SHP77 treated with DMSO at 0.1 percent for 48 hours (cell line): ENCODE measurements at places on chromosomes 1 and 21.

- DNase-seq = no peak
Observed at GRCh38 chr1:196567238-196567637, 41.0 kb downstream of the KCNT2 start.

GRCh38 chr1:30990591-30990990, 74.9 kb downstream of the PUM1 start:
- DNase-seq = no peak

- no peak for DNase-seq
Observed at GRCh38 chr1:34879230-34879629, 19.7 kb upstream of the SMIM12 start.

GRCh38 chr21:25689226-25689625, 45.5 kb downstream of the ATP5PF start:
- DNase-seq = no peak

GRCh38 chr1:8018492-8019228, 7.4 kb downstream of the ERRFI1 start:
- DNase-seq = no peak

DNA sequence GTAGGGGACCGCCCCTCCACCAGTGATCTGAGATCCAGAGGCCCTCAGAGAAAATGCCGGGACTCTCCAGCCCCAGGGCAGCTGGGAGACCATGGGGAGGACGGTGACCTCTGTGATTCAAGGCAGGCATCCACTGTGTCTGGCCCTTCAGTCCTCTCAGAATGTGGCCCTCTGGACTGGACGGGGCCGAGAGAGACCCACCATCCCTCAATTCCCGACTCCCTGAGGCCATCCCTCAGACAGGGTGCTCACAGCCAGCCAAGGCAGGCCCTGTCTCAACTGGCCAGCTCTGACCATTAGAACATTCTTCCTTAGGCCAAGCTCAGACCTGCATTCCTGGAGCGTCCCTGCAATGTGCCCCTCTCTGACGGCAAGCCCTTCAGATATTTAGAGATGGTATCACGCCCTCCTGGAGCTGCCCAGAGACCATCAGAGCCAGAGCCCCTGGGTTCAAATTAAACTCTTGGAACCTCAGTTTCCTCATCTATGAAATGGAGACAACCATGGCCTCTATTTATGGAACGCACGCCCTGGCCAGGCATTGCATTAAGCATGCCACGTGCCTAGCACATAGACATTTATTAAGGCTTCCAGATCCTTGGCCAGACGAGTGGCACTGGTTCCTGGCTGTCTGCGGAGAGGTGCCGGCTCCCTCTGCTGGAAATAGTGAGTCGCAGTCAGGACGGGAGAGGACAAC, 9.6 kb upstream of the EPS8L3 start:
- DNase-seq = no peak

DNA sequence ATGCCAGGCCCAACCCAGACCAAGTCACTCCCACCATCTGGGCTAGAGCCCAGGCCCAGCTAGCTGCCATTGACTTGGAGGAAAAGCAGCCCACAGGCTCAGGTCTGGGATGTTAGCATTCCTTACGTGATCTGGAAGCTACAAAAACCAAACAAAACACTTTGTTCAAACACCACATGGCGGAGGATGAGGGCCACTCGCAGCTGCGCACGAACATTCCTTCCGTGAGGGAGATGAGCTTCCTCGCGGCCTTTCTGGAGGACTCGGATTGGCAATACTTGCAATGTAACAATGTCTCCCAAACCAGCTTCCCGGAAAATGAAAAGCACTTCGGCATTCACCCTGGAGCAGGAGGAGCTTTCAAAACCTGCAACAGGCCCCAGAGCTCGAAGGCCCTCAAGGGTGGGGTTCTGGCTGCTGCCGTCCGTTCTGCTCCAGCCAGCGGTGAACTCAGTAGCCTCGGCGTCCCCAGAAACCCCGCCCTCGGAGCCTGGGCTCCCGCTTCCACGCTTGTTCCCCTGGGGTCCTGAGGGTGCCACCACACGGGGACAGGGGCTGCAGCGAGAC, 40.5 kb downstream of the COL6A1 start:
- DNase-seq = no peak

GRCh38 chr1:201181726-201182125, 8.9 kb upstream of the IGFN1 start:
- DNase-seq = no peak

DNA sequence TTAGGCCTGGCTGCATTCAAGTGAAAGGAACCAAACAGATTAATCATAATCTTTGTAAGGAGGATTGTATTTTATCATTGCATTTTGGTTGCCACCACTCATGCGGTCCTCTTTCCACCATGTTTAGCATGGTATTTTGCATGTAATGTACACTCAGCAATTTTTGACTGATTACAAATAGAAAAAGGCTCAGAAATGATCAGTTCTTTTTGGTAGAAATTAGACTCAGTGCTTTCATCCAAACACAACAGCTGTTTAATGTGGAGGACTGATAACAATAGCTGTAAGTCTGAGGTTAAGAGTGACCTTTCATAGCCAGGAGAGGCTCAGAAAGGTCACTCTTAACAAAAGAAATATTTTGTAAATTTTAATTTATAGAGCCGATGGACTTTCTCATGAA, 25.3 kb upstream of the DPH5 start:
- no peak for DNase-seq

DNA sequence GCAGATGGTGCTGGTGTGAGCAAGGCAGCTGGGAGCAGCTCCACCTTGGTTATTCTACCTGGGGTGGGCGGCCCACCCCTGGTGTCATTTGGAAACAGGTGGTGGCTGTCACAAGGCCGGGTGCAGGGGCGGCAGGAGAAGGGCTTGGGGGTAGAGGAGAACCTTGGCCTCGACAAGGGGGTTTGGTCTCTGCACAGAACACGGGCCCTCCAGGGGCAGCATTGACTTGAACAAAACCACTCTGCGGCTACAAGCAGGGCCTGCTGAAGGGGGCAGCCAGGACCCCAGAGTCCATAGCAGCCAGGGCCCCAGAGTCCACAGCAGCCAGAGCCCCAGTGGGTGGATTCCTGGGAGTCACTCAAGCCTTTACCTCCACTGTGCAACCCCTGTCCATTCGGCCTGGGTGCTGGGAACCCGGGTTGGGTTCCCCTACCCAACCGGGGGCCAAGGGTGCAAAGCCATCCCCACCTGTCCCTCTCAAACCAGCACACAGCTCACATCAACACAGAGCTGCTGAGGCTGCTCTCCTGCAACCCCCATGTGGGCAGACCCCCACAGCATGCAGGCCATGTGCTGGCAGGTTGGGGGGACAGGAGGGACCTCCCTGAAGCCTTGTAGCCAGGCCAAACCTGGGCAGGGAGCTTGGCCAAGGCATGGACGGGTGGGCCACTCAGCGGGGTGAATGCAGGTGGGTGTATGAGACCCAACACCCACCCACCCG, 7.7 kb downstream of the TRIM11 start:
- no peak for DNase-seq

DNA sequence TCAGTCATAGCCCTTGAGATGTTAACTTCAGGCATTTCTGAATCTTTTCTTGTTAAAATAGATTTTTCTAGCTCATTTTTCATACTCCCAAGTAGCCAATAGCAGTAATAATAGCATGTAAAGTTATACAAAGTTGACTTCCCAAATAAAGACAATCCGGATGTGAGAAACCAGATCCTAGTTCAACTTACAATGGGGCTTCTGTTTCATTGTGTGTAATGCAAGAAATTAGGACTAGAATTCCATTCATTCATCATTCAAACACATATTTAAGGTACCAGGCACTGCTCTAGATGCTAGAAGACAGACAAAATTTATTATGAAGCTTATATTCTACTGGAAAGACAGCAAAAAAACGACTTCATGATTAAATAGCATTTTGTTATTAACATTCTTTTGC, 240.3 kb downstream of the OLFM3 start:
- no peak for DNase-seq

DNA sequence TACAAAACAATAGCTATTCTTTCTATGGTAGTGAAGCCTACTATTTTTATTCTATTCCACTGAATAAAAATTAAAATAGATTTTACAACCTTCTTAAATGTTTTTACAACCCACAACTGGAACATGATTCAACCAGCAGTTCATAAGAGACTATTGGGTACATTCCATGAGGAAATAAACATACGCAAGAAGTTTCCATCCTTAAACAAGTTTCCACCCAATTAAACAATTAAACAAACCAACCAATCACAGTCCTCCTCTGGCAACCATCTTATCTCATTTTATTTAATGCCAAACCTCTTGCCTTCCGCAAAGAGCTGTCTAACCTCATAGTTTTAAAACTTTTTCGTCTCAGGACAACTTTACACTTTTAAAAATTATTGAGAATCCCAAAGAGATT, 239.0 kb downstream of the RGS7 start:
- DNase-seq = no peak

GRCh38 chr21:16713331-16714117, 799.3 kb upstream of the CXADR start:
- DNase-seq = no peak

GRCh38 chr1:61639608-61640336, 85.2 kb downstream of the TM2D1 start:
- DNase-seq = no peak

DNA sequence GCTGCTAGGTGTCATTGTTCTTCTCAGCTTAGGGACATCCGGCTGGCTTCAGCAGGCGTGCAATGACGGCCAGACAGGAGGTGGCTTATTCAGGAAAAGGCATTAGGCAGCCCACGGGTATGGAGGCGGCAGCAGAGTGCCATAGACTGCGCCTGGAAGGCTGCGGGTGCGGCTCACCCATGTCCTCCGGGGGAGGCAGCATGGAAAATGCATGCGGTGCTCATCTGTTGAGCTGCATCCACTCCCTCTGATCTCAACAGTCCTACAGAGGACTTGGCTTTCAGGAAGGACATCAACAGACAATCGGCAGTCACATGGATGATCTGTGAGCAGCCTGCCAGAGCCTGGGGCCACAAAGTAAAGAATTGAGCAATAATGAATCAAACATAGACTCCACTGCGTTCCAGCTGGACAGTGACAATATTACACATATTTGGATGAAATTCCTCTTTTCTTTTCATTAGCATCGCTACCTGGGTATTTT, 42.9 kb downstream of the UMODL1 start:
- no peak for DNase-seq

- DNase-seq = no peak
Observed at GRCh38 chr21:41955516-41955915, 1.7 kb upstream of the C2CD2 start.

GRCh38 chr1:77473690-77474089, 191.9 kb downstream of the AK5 start:
- no peak for DNase-seq

DNA sequence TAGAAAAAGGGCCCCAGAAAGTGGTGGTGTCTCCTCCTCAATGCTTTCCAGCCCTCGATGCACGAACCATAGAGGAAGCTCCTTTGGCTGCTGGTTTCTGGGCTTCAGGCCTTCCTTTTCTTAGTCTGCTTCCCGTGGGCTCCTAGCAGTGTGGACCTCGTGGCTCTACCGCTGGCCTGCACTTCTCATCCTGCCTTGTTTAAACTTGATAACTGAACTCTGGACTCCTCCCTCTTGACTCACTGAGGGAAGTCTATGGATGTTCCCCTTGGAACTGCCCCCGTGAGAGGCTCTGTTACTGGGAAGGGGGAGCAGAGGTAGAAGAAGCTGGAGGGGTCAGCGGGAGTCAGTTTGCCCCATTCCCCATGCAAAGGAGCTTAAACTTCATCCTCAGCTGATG, 75.3 kb upstream of the WDR26 start:
- DNase-seq = no peak

GRCh38 chr1:154568157-154568815, 708 bp downstream of the CHRNB2 start:
- no peak for DNase-seq

DNA sequence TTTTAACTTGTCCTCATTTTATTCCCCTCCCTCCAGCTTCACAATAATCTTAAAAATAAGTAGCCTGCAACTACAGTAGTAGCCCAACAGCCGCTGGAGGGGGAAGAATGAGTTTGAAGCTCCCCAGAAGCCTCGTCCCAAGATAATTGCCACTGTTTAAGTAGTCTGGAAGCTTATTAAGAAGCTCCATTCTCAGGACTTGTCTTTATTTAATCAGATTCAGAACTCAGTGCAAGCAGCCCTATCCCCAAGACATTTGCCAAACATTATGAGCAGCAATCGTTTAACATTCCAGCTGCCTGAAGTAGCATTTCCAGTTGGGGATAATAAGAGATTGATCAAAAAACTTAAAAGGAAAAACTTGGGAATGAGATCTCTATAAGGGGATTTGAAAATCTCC, 106.0 kb downstream of the URB2 start:
- no peak for DNase-seq

DNA sequence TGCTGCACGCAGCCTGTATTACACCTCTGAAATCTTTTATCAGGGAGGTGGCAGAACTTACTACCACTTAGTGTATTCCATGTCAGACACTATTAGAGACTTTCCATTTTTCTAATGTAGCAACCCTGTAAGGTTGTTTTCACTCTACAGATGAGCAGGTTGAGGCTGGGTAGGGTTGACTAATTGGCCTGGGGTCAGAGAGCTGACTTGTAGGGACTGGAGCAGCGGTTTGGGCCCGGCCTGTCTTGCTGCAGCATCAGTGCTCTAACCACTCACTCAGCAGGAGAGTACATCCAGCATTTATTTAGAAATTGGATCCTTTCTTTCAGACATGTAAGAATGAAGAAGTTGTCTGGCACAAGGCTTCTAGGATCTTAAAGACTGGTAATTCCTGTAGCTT, 25.7 kb upstream of the NBL1 start:
- DNase-seq = no peak

DNA sequence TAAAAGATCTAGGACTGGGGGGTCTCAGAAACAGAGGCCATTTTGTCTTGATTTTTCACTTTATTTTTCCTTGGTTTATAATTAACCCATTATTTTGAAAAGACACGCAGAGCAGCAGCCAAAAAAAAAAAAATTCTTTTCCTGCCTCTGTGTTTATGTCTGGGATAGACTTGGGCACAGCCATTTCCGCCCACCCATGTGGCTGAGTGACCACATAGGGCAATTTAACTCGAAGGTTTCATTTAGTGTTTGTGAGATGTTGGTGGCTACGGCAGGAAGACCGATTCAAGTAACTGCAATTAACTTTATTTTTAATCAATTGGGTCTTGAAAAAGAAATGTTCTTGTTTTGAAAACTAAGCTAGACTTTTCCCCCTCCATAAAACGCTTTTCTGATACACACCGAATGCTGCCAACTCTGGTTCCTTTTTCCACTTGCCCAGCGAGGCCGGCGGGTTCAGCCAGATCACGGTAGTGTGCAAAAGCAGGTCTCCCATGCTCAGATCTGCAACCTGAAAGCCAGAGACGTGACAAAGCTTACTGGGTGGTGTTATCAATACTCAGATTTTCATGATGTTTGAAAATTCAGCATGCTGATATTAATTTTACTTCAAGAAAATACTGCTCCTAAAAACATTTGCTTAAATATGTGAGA, 97.4 kb upstream of the KRTAP19-8 start:
- no peak for DNase-seq

DNA sequence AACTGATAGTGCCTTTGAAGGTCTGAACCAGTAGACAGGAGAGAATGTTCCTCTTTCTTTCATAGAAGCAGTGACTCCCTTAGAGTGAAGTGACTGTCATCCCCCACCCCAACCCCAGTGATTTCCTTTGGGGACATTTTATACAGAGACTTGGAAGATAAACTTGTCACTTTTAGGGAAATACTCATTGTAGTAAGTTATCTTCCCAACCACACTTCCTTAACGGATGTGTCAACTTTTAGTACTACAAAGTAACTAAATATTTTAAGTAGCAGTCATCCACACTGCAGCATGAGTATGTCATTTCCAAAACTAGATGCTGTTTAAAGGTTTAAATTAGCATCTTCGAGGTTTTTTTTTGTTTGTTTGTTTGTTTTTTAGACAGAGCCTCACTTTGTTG, 13.7 kb downstream of the LRRC8B start:
- no peak for DNase-seq

- DNase-seq = no peak
Observed at GRCh38 chr1:234139966-234140365, 233.3 kb upstream of the COA6 start.
